ENCODE measurements at places on chromosomes 1 and 21.

DNA sequence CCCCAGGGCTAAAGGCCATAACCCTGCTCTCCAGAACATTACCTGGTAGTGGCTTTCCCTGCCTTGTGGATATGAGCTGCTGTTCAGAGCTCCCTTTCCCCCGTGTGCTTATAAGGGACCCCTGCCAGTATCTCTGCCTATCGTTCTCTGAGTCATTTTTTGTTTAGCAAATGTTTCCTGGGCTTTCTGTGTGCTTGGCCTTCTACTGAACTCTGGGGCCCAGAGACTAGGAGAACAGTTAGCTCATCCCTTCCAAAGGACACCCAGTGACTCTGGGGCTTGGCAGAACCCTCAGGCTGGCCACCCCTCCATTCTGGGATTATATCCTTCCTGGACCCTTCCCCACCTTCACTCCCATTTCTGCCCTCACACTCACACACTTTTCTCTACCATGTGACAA lies 80.8 kb upstream of the POU3F1 start:
- no peak for DNase-seq

GRCh38 chr1:154624746-154625643 lies 17.0 kb upstream of the ADAR start:
- DNase-seq: no peak

DNA sequence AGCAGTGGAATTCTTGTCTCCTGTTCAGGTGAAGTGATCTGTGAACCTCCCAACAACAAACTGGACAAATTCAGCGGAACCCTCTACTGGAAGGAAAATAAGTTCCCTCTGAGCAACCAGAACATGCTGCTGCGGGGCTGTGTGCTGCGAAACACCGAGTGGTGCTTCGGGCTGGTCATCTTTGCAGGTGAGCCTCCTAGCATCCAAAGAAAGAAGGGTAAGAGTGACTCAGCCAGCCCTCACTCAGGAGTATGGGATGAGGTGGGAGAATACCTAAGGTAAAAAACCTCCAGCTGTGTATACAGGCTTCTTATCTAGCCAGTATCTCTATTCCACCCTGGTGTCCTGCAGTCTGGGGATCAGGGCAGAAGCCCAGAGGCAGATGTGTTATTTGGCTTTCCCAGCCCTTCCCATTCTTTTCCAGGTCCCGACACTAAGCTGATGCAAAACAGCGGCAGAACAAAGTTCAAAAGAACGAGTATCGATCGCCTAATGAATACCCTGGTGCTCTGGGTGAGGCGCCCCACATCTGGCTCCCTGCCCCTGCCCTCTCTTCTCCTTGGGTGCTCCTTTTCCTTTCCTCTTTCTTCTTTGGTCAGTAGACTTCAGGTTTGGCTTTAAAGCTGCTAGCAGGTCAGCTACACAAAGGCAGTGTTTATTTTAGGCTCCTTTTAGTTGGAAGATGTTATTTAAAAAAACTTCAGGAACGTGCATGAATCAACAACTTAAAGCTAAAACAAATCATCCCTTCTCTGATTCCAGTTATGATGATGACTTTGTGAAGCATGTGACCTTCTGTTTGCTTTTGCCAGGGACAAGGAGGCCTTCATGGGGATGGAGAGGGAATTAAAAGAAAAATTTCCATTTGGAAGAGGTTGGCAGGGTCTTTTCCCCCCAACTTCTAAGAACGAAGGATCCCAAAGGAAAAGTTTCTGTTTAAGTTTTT lies 9.0 kb downstream of the ATP8B2 start:
- no peak for DNase-seq

GRCh38 chr21:37452227-37452626 lies 85.7 kb downstream of the DYRK1A start:
- DNase-seq: no peak

DNA sequence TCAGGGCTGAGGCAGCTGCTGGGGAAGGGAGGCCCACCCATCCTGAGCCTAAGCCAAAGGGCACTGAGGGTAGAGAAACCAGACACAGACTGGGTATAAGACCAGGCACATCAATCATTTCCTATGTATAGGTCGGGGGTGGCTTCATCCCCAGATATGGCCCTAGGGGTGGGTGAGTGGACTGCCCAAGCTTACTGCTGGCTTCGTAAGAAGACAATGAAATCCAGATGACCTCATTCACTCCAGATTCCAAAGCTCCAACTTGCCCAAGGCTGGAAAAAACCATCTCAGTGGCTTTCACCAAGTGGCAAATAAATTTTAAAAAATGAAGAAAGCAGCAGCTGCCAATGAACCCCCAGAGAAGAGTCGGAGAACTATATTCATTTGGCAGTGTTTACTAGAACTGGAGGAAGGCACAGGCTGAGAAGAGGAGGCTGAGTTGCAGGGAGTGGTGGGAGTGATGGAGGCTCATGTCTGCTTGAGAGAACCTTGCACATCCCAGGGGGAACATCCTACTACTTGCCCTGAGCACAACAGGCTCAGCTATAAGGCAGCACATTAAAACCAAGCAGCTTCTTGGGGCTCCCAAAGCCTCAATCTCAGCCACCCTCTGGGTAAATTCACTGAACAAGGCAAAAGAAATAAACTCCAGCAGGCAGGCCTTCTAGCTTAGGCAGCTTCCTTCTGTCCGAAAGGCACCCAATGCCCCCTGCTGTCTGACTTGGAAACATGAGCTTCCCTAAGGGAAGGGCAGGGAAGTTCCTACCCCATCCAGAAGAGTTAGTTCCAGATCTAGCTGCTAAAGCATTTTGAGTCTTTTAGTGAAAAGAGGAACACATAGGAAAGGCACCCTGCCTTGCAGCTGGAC lies 14.1 kb downstream of the PEA15 start:
- DNase-seq: no peak

- no peak for DNase-seq
Measured at GRCh38 chr1:183148599-183148998, 37.5 kb upstream of the LAMC2 start.

- no peak for DNase-seq
Measured at GRCh38 chr1:84672080-84672854, 18.0 kb downstream of the SSX2IP start.

- DNase-seq: no peak
Measured at GRCh38 chr21:43266534-43266933, 97.7 kb downstream of the CRYAA start.

DNA sequence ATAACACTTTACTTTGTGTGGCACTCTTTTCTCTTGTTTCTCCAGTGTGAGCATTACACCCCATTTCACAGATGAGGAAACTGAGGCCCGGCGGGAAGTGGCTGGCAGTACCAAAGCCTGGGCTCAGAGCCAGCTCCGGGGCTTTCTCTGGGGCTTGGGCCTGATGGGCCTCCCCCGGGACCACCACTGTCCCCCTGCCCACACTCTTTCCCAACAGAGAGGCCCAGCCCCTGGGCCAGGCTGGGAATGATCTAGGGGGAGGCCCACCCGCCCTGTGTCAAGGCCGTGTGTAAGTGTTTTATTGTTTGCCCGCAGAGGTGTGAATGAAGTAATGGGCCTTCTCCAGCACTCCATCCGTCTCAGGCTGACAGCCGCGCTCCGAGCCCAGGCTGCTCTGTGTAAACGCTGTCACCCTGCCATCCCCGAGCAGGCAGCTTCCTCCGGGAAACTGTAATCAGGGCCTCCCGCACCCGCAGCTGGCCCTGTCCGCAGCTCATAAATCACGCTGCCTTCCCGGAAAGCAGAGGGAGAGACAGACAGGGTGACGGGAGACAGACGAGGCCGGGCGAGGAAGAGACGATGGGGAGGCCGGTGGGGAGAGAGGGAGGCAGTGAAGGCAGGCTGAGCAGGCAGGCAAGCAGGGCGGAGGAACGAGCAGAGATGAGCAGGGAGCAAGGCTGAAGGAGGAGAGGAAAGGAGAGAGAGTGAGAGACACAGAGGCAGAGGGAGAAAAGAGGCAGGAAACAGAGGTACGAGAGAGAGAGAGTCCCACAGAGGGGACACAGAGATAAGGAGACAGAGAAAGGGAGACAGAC lies 109.7 kb upstream of the ZBTB40 start:
- DNase-seq: no peak

- no peak for DNase-seq
Measured at GRCh38 chr1:59178339-59179187, 118.3 kb upstream of the FGGY start.

DNA sequence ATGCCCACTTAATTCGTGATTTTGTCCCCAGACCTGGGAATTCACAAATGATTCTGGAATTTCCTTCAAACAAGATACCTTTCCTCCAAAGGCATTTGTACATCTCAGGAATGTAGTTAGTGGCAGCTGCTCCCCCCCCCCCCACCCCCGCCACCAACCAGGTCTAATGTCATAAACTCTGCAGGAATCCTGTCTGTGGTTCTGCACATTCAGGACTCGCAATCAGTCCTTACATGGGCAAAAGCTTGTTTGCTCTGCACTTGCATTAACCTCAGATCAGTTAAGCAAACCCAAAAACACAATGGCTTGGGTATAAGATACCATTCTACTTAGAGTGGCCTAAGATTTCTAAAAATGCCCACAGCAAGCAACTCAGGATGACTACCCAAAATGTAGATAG lies 143.8 kb downstream of the TGFB2 start:
- no peak for DNase-seq

- DNase-seq: no peak
Measured at GRCh38 chr1:24294716-24295371, 24.3 kb upstream of the GRHL3 start.

Measured in GM12892 (cell line).